ENCODE measurements at places on chromosomes 11 and 22. TPM values are rescaled to one million over a fixed set of nuclear protein-coding genes. Genes with fewer than 3 reads are reported as not detected.

DNA sequence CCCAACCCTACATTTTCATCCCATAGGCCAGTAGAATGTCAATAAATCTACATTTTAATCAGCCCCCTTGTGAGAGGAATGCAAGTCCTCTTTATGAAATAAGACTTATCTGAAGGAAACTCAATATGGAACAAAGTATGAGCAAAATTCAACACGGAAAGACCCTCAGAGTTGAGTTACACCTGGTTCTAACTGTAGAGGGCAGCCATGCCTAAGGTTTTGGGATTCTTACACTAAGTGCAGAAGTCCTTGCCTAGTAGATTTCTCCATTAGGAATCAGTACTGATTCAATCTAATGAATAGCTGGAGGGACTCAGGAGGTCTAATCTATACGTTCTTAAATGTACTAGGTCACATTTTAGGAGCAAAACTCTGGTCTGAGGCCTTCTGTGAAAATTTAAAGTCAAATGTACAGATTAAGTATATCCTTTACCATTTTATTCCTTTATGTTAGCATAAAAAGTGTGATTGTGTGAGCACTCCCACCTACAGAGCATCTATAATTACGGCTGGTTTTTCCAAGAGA is 904.5 kb downstream of the DLG2 start:
- DNase-seq = no peak
- no peak overlapping the region for H3K4me3 ChIP-seq
- H3K4me1 ChIP-seq = peaks cover 5% of the 10 kb centered on the region
- H3K27ac ChIP-seq = no peak overlapping the region

DNA sequence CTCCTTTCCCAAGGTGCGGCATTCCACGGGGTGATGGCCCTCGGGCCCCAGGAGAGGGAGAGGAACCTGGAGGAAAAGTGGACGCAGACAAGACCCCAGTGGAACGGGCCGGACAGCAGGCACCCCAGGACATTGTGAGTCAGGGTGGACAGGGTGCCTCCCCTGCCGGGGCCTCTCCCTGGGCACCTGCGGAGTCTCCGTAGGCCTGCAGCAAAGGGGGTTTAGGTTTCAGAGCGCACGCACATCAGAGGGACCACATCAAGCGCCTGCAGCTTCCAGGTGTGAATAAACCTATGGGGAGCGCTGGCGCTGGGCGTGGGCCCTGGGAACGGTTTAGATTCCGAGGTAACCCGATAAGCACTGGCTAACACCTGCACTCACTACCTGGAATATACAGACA is 22.7 kb upstream of the FGF19 start:
- DNase-seq = no peak
- no peaks in the 10 kb centered on the region for H3K36me3 ChIP-seq
- no peak overlapping the region for H3K4me3 ChIP-seq
- no peak overlapping the region for H3K27ac ChIP-seq
- H3K27me3 ChIP-seq = no peaks in the 10 kb centered on the region

GRCh38 chr22:37657590-37658132 is 862 bp upstream of the PDXP start:
- H3K36me3 ChIP-seq = peaks cover 15% of the 10 kb centered on the region
- peaks cover 26% of the 10 kb centered on the region for H3K4me1 ChIP-seq
- DNase-seq = no peak
- H3K27ac ChIP-seq = peak overlapping the region; percentile 72

GRCh38 chr11:32908619-32909018 is 16.0 kb downstream of the QSER1 start:
- no peaks in the 10 kb centered on the region for H3K36me3 ChIP-seq
- H3K4me1 ChIP-seq = peaks cover 21% of the 10 kb centered on the region
- no peak for DNase-seq
- no peaks in the 10 kb centered on the region for H3K27me3 ChIP-seq
- no peak overlapping the region for H3K27ac ChIP-seq

GRCh38 chr11:112225753-112226061 is 521 bp upstream of the PTS start:
- H3K36me3 ChIP-seq = peaks cover 6% of the 10 kb centered on the region
- no peak for DNase-seq
- peak overlapping the region; percentile 96 for H3K27ac ChIP-seq
- peaks cover 25% of the 10 kb centered on the region for H3K4me1 ChIP-seq

- H3K27ac ChIP-seq = no peak overlapping the region
- no peaks in the 10 kb centered on the region for H3K4me1 ChIP-seq
These were observed 123.6 kb downstream of the CCDC34 start for GRCh38 chr11:27239305-27239942.

- no peaks in the 10 kb centered on the region for H3K36me3 ChIP-seq
- H3K4me1 ChIP-seq = peaks cover 61% of the 10 kb centered on the region
- no peak for DNase-seq
- H3K27me3 ChIP-seq = no peaks in the 10 kb centered on the region
- H3K4me3 ChIP-seq = peak overlapping the region; percentile 54
These were observed 1.1 kb downstream of the SLC25A1 start for GRCh38 chr22:19177164-19178064.

- no peaks in the 10 kb centered on the region for H3K27me3 ChIP-seq
- H3K36me3 ChIP-seq = no peaks in the 10 kb centered on the region
- no peaks in the 10 kb centered on the region for H3K4me1 ChIP-seq
- no peak overlapping the region for H3K27ac ChIP-seq
- no peak for DNase-seq
- H3K4me3 ChIP-seq = no peak overlapping the region
These were observed 62.2 kb downstream of the FAM181B start for GRCh38 chr11:82671451-82671850.

DNA sequence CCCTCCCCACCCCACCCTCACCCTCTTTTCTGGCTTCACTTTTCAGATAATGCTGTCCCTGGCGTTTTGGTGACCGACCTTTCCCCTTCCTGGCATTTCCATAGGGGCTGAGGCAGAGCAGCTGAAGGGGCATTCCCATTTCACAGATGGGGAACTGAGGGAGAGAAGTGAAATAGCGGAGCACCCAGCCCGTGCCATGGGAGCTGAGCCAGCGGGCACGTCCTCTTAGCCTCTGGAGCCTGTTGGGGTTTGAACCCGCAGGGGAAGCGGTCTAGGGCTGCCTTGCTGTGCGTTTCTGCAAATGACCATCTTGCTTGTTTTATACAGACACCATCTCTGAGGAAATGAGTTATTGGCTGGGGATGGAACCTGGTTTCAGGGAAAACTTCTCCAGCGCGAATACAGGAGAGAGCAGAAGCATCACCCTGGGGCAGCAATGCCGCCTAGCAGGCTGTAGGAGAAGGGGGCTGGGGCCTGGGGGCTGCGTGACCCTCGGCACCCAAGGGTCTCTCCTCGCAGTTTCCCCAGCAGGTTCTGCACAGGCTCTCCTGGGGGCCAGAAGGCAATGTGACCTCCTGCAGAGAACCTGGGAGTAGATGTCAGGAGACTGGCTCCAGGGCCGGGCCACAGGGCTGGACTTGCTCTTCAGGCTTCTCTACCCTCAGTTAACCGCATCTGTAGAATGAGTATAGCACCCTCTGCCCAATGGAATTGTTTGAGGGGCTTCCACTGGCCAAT is 1.5 kb downstream of the PTPRJ start:
- peaks cover 11% of the 10 kb centered on the region for H3K4me1 ChIP-seq
- no peaks in the 10 kb centered on the region for H3K36me3 ChIP-seq
- H3K27ac ChIP-seq = peak overlapping the region; percentile 71
- no peak for DNase-seq
- H3K27me3 ChIP-seq = no peaks in the 10 kb centered on the region

DNA sequence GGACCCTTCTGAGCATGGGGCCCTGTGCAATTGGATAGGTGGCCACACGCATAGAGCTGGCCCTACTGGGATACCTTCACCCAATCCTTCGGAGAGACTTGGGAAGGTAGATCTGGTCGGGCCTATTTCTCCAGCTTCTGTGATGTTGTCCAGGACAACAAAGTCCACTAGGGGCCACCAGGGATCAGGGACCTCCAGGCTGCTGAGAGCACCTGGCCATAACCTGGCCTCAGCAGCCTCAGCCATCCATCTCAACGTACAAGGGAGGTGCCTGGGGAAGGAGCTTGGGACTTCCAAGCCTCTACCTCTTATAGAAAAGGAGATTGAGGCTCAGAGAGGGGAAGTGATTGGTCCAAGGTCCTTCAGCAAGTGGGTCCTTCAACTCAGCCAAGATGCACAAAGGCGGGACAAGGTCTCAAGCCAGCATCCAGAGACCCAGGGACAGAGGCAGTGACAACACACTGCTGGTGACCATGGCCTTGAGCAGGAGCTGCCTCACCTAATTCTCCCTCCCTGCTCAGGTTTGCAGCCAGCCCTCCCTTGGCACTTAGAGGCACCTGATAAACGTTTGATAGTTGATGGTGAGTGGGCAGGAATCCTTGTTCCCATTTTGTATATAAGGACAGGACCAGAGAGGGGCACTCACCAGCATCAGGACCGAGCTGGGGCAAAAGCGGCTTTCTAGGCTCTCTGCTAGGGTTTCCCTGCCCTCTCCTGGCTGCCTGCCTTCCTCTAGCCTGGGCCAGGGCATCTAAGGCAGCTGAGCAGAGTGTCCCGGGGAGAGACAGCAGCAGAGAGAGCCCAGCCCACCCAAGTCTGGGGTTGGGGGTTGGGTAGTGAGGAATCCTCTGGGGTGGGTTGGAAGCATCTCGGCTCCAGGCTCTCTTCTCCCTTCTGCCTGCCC is 4.5 kb downstream of the RAC2 start:
- no peaks in the 10 kb centered on the region for H3K27me3 ChIP-seq
- H3K4me3 ChIP-seq = no peak overlapping the region
- no peaks in the 10 kb centered on the region for H3K36me3 ChIP-seq
- H3K4me1 ChIP-seq = no peaks in the 10 kb centered on the region

GRCh38 chr11:128765571-128766549 is 72.0 kb downstream of the FLI1 start:
- H3K27me3 ChIP-seq = no peaks in the 10 kb centered on the region
- no peak overlapping the region for H3K27ac ChIP-seq
- no peaks in the 10 kb centered on the region for H3K4me1 ChIP-seq
- no peaks in the 10 kb centered on the region for H3K36me3 ChIP-seq

- no peak overlapping the region for H3K4me3 ChIP-seq
- H3K4me1 ChIP-seq = no peaks in the 10 kb centered on the region
- no peak for DNase-seq
- H3K36me3 ChIP-seq = no peaks in the 10 kb centered on the region
- H3K27ac ChIP-seq = no peak overlapping the region
These were observed 56.0 kb upstream of the OR5AK2 start for GRCh38 chr11:56932572-56933220.

- H3K4me3 ChIP-seq = no peak overlapping the region
- no peaks in the 10 kb centered on the region for H3K4me1 ChIP-seq
- no peaks in the 10 kb centered on the region for H3K36me3 ChIP-seq
- H3K27me3 ChIP-seq = no peaks in the 10 kb centered on the region
- no peak for DNase-seq
- H3K27ac ChIP-seq = no peak overlapping the region
These were observed 46.3 kb upstream of the MPEG1 start for GRCh38 chr11:59259047-59259446.

GRCh38 chr11:126118806-126119205 is 56.1 kb upstream of the CDON start:
- H3K36me3 ChIP-seq = no peaks in the 10 kb centered on the region
- peaks cover 51% of the 10 kb centered on the region for H3K4me1 ChIP-seq
- no peak overlapping the region for H3K27ac ChIP-seq
- H3K27me3 ChIP-seq = no peaks in the 10 kb centered on the region
- H3K4me3 ChIP-seq = no peak overlapping the region

DNA sequence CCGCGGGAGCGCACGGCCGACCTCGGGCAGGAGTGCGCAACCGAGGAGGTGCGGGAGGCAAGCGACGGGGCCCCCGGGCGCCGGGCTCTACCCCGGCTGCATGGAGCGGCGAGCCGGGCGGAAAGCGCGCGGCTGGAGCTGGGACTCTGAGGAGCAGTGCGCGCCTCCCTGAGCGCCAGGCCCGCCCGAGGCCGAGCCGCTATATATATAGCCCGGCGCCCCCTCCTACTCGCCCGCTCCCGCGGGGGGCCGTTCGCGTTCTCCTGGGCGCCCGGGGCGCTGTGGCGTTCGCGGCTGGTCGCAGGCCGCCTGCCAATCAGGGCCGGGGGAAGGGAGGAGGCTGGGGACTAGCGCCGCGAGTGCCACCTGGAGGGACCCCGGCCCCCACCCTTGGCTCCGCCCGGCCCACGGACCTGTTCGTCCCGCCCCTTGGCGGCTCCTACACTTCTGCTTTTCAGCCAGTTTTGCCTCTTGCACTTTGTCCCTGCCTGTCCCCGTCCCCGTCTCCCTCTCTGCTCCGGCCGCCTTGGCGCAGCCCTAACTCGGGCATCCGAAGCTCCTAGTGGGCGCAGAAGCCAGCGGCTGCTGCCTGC is at the start of gene FGF4:
Gene FGF4 (minus strand): TSS at position 179 of the 593 bp plus-strand sequence. CDS start 257 bp downstream, outside the sequence.
- DNase-seq = no peak
- H3K4me1 ChIP-seq = peaks cover 17% of the 10 kb centered on the region
- no peaks in the 10 kb centered on the region for H3K36me3 ChIP-seq
- no peak within 1 kb of the TSS for H3K27ac ChIP-seq
- no peak within 1 kb of the TSS for H3K4me3 ChIP-seq
- H3K27me3 ChIP-seq = peaks cover 19% of the 10 kb centered on the region

DNA sequence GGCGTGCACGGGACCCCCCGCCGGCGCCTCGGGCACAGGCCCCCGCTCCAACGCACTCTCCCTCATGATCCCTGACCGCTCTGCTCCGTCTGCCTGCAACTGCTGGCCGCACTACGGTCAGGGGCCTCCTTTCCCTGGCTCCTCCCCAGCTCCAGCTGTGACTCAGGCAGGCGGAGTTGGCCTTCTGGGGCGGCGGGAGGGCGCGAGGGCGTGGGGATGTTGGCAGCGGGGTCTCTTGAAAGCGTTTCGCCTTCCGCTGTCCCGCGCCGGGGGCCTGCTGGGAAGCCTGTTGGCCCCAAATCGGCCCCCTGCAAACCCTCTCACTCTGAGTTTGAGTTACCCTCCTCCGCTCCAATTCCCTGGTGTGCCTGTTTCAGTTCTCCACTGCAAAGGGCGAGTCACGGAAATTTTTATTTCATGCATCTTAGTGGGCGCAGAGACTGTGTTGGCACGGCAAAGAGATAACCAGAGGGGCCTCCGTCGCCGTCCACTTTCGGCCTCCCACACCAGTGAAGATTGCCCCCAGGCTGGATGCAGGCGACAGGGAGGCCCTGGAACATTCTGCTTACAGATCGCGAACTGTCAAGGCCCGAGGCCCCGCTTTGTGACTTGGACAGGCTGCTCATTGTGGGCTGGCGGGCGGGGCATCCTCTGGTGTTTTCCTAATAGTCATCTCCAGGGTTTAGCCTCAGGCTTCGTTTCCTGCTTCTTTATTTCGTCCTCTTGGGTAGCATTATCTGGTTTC is at the start of gene CAVIN3:
Gene CAVIN3 (minus strand): TSS at position 91 of the 745 bp plus-strand sequence. CDS start 25 bp downstream, at position 66.
- H3K27me3 ChIP-seq = peaks cover 33% of the 10 kb centered on the region
- peak within 1 kb of the TSS; percentile 98 for H3K27ac ChIP-seq
- H3K4me1 ChIP-seq = peaks cover 32% of the 10 kb centered on the region
- H3K36me3 ChIP-seq = no peaks in the 10 kb centered on the region
- H3K4me3 ChIP-seq = peak within 1 kb of the TSS; percentile 76

GRCh38 chr22:29345932-29346331 is 30.4 kb upstream of the RASL10A start:
- H3K27ac ChIP-seq = no peak overlapping the region
- no peaks in the 10 kb centered on the region for H3K27me3 ChIP-seq
- no peaks in the 10 kb centered on the region for H3K4me1 ChIP-seq

The RASL10A gene
- total RNA-seq = not detected

The BIK gene
- total RNA-seq = 6.1 TPM

The MRPL40 gene
- 14.6 TPM for total RNA-seq

The DDX17 gene
- 498 TPM for total RNA-seq

The UPK2 gene
- total RNA-seq = 0.57 TPM

The TREH gene
- total RNA-seq = not detected

The IPO7 gene
- total RNA-seq = 34.8 TPM

The SH3BP1 gene
- 35.4 TPM for total RNA-seq

The MS4A3 gene
- total RNA-seq = not detected

The APOA1 gene
- not detected for total RNA-seq

The DBX1 gene
- total RNA-seq = not detected
